ENCODE measurements at places on chromosomes 2 and 18.

DNA sequence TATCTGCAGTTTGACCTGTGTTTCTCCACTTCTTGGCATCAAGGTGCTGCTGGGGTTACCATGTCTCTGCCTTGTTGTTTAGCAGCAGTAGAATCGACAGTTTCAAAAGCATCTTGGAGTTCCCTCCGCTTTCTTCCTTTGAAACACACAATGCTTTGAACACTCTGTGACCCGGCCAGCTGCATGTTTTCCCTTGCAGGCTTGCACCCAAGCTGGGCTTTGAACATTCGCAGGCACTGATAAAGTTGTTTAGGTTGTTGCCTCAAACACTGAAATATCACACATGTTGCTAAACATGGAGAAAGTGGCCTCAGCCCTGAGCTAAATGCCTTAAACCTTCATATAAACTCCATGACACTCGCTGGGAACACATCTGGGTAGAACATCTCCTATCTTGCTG lies 251.7 kb downstream of the TSN start:
- DNase-seq: no peak

GRCh38 chr2:216777637-216778273 lies 82.1 kb downstream of the TNP1 start:
- DNase-seq: no peak

- no peak for DNase-seq
Observed at GRCh38 chr2:237567276-237568029, 1.1 kb downstream of the PRLH start.

DNA sequence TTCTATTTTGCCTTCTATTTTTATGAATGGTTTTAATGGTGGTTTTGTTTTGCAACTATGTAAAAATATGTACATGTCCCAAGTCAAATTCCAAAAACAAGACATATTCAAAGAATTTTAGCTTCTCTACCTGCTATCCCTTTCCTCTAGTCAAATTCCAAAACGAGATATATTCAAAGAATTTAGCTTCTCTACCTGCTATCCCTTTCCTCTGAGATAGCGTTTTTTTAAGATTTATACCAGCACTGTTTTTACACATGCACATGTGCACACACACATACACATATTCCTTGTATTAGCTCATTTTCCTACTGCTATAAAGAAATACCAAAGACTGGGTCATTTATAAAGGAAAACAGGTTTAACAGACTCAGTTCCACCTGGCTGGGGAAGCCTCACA lies 199.1 kb upstream of the ARL4C start:
- DNase-seq: no peak

- no peak for DNase-seq
Observed at GRCh38 chr18:78611869-78612268, 367.7 kb upstream of the SALL3 start.

DNA sequence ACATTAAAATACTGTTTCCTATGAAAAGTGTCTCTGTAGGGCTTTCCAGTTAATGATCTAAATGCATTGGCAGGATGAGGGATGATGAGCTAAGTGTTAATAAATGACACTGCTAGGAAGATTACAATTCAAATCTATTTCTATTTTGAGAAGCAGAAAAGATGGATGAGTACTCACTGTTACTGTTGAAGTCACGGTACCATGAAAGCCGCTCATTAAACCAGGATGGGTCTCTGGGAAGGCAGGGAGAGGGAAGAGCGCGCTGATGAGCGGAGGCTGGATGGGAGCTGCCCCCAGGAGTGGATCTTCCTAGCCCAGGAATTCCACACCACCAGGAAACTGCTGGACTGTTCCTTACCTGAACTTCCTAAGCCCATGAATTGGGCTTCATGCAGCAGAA lies 27.1 kb upstream of the TXNDC2 start:
- no peak for DNase-seq

DNA sequence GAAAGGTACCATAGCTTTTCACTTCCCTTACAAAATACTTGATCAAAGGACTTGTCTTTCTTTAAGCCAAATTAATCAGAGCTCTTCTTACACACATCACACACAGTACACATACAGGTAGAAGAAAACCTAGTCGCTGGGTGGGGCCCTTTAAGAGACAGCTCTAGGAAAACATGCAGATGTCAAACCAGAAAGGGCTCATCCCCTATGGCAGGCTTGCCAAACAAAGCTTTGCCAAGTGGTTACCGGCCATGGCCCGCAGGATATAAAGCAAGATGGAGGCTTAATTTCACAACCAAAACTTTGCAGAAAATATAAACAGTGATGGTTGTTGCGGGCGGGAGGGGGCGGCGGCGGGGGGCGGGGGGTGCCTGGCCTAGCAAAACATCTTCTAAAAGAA lies 2156.0 kb upstream of the PIK3C3 start:
- no peak for DNase-seq

Measured in CD4-positive, alpha-beta T cell treated with Interleukin-4 for 1 hour (primary cell).